ENCODE measurements at places on chromosomes 5 and 9. TPM values are rescaled to one million over a fixed set of nuclear protein-coding genes. Genes with fewer than 3 reads are reported as not detected.

SLC36A2 gene
- polyA plus RNA-seq: not detected

IGFBPL1 gene
- not detected for polyA plus RNA-seq

CAMK4 gene
- polyA plus RNA-seq: 5.9 TPM

APC gene
- 22.9 TPM for polyA plus RNA-seq

IFNA2 gene
- polyA plus RNA-seq: not detected

STING1 gene
- 78.4 TPM for polyA plus RNA-seq

DRD1 gene
- polyA plus RNA-seq: 0.19 TPM

GRCh38 chr9:115524453-115525059 lies 406.6 kb upstream of the TNC start:
- no peaks in the 10 kb centered on the region for H3K27me3 ChIP-seq
- no peak overlapping the region for H3K4me3 ChIP-seq
- peak; percentile 80 for DNase-seq
- H3K4me1 ChIP-seq: no peaks in the 10 kb centered on the region
- no peak overlapping the region for H3K27ac ChIP-seq

DNA sequence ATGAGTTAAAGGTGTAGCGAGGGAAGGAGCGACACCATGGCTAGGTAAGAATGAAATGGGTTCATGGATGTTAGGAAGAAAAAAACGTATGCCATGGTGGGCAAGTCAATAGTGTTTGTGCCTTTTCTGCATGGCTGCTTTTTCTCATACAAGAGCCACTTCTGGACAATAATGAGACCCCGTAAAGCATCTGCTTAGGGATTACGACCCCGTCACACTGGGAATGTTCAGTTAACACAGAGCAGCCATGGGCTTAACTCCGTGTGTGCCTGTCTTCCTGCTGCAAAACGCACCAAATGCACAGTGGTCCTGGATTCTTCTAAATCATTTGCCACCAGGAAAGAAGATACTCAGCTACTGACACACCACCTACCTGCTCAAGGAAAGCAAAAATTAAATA lies 81.8 kb downstream of the NFIB start:
- H3K36me3 ChIP-seq: no peaks in the 10 kb centered on the region
- peaks cover 2% of the 10 kb centered on the region for H3K4me1 ChIP-seq
- DNase-seq: no peak
- H3K4me3 ChIP-seq: no peak overlapping the region

DNA sequence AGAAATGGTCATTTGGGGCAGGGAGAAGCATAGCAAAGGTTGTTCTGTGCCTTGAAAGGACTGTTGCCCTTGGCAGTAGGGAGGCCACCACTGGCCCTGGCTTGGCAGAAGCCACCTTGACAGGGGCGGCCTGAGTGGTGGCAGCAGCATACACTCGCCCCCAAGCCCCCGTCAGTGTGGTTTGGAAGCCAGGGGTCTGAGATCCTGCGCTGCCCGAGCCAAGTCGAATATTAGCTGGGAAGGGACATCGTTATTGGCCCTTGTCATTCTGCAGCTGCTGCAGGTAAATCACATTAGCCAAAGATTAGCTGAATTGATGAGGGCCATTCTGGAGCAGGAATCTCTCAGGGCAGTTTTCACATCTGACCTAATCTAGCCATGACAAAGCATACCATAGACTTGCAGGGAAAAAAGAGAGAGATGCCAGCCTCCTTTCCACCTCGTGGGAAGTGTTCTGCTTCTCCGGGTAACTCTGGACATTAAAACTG lies 9.0 kb downstream of the OLFM1 start:
- H3K4me3 ChIP-seq: no peak overlapping the region
- H3K4me1 ChIP-seq: no peaks in the 10 kb centered on the region
- no peak overlapping the region for H3K27ac ChIP-seq

- H3K36me3 ChIP-seq: no peaks in the 10 kb centered on the region
- H3K4me1 ChIP-seq: no peaks in the 10 kb centered on the region
- H3K27ac ChIP-seq: no peak overlapping the region
- DNase-seq: no peak
- no peaks in the 10 kb centered on the region for H3K27me3 ChIP-seq
- no peak overlapping the region for H3K4me3 ChIP-seq
Observed at GRCh38 chr5:108174286-108174685, 207.6 kb downstream of the FBXL17 start.

DNA sequence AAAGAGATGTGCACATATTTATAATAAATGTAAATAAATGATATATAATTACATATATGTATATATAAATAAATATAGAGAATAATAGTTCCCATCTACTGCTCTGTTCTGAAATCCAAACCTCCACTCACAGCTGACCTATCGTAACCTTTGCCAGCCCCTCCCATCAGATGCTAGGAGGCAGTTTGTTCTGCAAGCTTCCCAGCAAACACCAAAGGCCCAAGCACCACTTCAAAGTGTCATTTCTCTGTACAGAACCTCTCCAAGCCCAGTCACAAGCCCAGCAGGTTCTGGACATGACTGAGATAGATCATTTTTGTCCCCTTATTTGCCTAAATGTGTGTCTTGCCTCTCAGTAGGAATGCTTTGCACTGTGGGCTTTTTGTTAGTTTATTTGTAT lies 62.4 kb downstream of the MFAP3 start:
- no peak overlapping the region for H3K4me3 ChIP-seq
- DNase-seq: no peak
- H3K27me3 ChIP-seq: no peaks in the 10 kb centered on the region
- H3K27ac ChIP-seq: no peak overlapping the region
- H3K4me1 ChIP-seq: no peaks in the 10 kb centered on the region

GRCh38 chr5:130605234-130605633 lies 559.8 kb downstream of the HINT1 start:
- H3K36me3 ChIP-seq: no peaks in the 10 kb centered on the region
- no peak overlapping the region for H3K27ac ChIP-seq
- H3K4me3 ChIP-seq: no peak overlapping the region
- H3K27me3 ChIP-seq: no peaks in the 10 kb centered on the region

DNA sequence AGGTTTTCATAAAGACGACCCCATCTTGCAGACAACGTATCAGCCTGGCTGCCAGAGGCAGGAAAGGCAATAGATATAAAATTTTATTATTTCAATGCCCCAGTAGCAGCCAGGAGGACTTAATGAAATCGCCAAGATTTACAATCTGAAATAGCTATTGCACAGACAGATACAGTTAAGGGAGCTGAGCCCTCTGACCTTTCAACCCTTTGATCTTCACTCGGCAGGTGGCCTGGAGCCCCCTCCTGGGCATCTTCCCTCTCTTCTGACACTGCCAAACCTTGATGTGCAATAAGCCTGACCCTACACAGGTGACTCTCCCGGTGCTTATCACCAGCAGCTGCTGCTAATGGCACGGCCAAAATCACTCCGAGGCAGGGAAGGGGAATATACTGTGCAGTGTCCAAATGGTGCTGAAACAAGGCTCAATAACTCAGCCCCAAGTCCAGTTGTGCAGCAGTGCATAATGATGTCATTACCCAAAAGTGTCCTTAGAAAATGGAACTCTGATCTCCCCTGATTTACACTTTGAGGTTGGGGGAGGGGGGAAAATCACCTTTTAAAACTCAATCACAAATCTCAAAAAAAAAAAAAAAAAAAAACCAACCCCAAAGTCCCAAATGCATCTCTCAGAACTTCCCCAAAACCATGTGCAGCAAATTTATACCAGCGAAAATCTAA lies 242.0 kb downstream of the CRB2 start:
- no peak for DNase-seq
- no peaks in the 10 kb centered on the region for H3K27me3 ChIP-seq
- no peak overlapping the region for H3K4me3 ChIP-seq

DNA sequence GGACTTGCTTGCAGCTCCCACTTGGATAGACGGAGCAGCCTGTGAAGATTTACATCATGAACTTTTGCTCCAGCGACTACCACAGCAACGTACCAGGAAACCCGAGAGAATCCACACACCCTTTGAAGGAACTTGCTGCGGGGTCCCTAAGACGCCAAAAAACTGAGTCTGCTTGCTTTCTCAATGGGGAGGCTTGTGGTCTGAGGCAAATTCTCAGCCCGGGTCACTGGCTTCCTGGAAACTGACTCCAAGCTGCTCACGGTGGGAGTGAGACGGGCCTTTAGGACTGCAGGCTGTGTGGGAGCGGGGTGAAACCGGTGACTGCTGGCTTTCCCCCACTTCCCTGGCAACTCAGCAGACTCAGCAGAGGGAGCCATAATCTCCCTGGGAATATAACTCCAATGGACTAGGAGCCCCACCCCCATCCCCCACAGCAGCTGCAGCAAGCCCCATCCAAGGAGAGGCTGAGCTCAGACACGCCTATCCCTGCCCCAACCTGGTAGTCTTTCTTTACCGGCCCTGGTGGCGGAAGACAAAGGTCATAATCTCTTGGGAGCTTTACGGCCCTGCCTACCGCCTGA lies 466.0 kb downstream of the CAAP1 start:
- no peak for DNase-seq
- H3K27me3 ChIP-seq: no peaks in the 10 kb centered on the region
- no peak overlapping the region for H3K4me3 ChIP-seq
- no peaks in the 10 kb centered on the region for H3K4me1 ChIP-seq
- H3K36me3 ChIP-seq: no peaks in the 10 kb centered on the region

DNA sequence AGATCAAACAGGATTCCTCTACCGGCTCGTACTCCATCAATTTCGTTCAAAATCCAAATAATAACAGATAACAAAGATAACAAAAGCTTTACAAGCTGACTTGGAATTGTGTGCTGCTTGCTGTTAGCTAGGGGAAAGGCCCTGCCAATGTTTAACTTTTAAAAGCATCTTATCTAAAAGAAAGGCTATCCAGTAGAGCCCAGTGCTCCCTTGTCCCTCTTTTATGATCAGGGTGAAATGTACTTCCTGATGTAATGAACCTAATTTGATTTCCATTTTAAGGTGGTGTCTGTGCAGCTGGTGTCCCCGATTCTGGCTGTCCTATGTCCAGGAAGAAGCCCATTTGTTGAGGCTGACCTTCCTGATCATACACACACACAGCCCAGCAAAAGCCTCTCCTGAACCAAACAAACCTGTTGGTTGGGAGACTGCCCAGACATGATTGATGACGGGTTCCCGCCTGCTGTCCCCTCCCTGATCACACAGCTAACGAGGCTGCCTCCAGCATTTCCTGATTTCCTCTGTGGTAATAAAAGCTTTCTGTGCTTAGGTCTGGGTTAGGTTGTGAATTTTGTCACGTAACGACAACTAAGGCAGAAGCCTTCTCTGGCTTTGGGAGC lies 54.1 kb downstream of the PWWP2A start:
- no peaks in the 10 kb centered on the region for H3K4me1 ChIP-seq
- no peak for DNase-seq
- peaks cover 6% of the 10 kb centered on the region for H3K36me3 ChIP-seq
- no peak overlapping the region for H3K27ac ChIP-seq
- H3K27me3 ChIP-seq: no peaks in the 10 kb centered on the region
- no peak overlapping the region for H3K4me3 ChIP-seq

- no peaks in the 10 kb centered on the region for H3K4me1 ChIP-seq
- H3K36me3 ChIP-seq: no peaks in the 10 kb centered on the region
- H3K4me3 ChIP-seq: no peak overlapping the region
- H3K27me3 ChIP-seq: no peaks in the 10 kb centered on the region
- no peak overlapping the region for H3K27ac ChIP-seq
Observed at GRCh38 chr5:128271859-128272464, 188.4 kb downstream of the SLC12A2 start.

DNA sequence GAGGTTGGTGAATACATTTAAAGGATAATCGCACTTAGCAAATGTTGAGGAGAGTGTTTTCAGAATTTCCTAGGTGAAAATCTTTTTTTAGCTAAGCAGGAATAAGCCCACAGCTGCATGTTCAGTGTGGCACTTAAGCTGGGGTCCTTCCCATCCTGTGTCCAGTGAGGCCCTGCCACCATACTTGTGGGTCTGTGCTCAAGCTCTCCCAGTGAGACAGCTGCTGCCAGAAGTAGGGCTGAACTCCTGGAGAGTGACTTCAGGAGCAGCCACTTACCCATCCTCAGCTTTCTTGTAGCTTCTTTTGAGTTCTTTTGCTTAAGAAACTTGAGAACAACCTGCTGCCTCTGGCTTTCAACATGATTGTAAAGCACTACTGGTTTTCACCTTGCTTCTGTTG lies 110.0 kb upstream of the DHFR start:
- no peak for DNase-seq
- H3K4me1 ChIP-seq: no peaks in the 10 kb centered on the region
- no peak overlapping the region for H3K27ac ChIP-seq
- no peak overlapping the region for H3K4me3 ChIP-seq

GRCh38 chr9:125990793-125991220 lies 243.6 kb downstream of the PBX3 start:
- DNase-seq: no peak
- H3K27ac ChIP-seq: no peak overlapping the region
- no peaks in the 10 kb centered on the region for H3K27me3 ChIP-seq
- H3K36me3 ChIP-seq: no peaks in the 10 kb centered on the region

- no peak overlapping the region for H3K27ac ChIP-seq
- no peaks in the 10 kb centered on the region for H3K27me3 ChIP-seq
- H3K4me1 ChIP-seq: no peaks in the 10 kb centered on the region
- DNase-seq: no peak
Observed at GRCh38 chr5:40716590-40716989, 36.9 kb downstream of the PTGER4 start.

- H3K4me1 ChIP-seq: peaks cover 3% of the 10 kb centered on the region
- H3K27ac ChIP-seq: no peak overlapping the region
- H3K27me3 ChIP-seq: no peaks in the 10 kb centered on the region
- H3K36me3 ChIP-seq: peaks cover 19% of the 10 kb centered on the region
Observed at GRCh38 chr9:19117039-19117716, 10.1 kb downstream of the PLIN2 start.

GRCh38 chr5:145946112-145946861 lies 9.9 kb downstream of the SH3RF2 start:
- H3K27me3 ChIP-seq: no peaks in the 10 kb centered on the region
- no peaks in the 10 kb centered on the region for H3K36me3 ChIP-seq
- peak; percentile 71 for DNase-seq
- H3K27ac ChIP-seq: no peak overlapping the region
- no peak overlapping the region for H3K4me3 ChIP-seq

GRCh38 chr9:98658951-98659351 lies 49.8 kb downstream of the GABBR2 start:
- H3K36me3 ChIP-seq: no peaks in the 10 kb centered on the region
- H3K4me1 ChIP-seq: peaks cover under 1% of the 10 kb centered on the region
- H3K4me3 ChIP-seq: no peak overlapping the region
- DNase-seq: peak; percentile 90
- no peaks in the 10 kb centered on the region for H3K27me3 ChIP-seq

DNA sequence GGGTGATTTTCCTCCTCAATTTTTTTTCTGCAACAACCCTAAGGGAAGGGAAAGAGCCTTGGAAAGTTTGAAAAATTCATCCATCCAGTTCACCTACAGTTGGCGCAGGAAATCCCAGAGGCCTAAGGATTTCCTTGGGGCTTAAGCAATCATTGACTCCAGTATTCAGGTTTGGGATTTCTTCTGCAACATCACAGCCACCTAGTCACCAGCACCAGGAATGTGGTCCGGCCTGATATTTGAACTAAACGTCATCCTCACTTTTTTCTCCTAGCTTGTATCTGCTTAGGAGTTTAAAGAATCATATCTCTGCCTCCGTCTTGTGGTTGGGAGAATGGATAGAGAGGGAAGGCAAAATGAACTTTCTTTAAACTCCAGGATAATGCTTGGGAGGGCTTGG lies 20.2 kb upstream of the TLE4 start:
- no peaks in the 10 kb centered on the region for H3K27me3 ChIP-seq
- H3K27ac ChIP-seq: no peak overlapping the region
- no peak overlapping the region for H3K4me3 ChIP-seq
- DNase-seq: no peak
- H3K4me1 ChIP-seq: no peaks in the 10 kb centered on the region
- no peaks in the 10 kb centered on the region for H3K36me3 ChIP-seq
